Stimulated activated CD4-positive, alpha-beta T cell treated with anti-CD3 and anti-CD28 coated beads, TNF-alpha, amount 100 ng/mL, for 4 hours (primary cell): ENCODE measurements at places on chromosomes 3 and 15.
A peak's percentile ranks its signal among the peaks of the same experiment; 100 is the strongest.

DNA sequence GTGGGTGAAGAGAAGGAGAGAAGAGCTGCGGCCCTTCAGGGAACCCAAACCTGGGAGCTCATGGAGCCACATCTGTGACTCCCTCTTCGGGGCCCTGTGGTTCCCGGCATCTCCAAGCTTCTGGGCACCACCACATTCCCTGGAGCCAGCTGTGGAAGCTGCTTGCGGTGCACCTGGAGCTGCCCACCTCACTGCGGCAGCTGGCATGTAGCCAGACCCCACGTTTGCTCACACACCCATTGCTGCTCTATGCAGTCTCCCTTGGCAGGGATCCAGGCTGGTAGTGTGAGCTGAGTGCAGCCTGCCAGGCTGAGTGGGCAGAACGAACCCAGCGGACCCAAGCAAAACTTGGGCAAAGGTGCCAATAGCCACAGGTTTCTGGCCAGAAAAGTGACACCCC is 16.8 kb upstream of the PLA2G4E start:
- DNase-seq, result no peak

- no peak for DNase-seq
Measured at GRCh38 chr3:10845839-10846656, 30.0 kb downstream of the SLC6A11 start.

DNA sequence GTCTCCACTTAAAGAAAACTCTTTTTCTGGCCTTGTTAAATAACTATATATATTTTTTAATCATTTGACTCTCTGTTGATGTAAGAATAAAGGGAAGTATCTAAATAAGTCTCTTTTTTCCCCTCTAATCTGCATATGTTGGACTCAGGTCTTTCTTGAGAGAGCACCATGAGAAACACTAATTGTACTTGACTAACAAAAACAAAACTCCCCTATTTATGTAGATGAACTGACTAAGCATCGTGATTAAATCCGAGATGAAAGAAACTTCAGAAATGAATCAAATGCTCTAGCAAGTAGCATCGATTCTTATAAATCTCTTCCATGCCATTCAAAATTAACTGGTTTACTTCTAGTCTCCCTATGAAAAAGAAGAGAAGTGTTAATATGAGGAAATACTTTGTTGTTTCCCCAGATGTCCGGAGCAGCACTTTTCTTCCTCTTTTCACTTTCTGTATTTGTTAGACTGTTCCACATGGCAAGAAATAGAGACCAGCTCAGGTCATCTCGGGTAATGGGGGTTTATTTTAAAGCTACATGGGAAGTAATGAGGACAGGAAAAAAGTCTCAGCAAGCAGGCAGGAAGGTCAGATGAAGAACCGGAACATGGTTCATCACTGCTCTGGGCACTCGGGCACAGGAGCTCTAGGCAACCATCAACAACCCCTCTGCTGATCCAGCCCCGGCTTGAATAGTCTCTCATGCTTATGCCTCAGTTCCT is 288.3 kb downstream of the CNTN6 start:
- no peak for DNase-seq

GRCh38 chr3:47512416-47513124 is 942 bp downstream of the ELP6 start:
- peak; percentile 13 for DNase-seq

DNA sequence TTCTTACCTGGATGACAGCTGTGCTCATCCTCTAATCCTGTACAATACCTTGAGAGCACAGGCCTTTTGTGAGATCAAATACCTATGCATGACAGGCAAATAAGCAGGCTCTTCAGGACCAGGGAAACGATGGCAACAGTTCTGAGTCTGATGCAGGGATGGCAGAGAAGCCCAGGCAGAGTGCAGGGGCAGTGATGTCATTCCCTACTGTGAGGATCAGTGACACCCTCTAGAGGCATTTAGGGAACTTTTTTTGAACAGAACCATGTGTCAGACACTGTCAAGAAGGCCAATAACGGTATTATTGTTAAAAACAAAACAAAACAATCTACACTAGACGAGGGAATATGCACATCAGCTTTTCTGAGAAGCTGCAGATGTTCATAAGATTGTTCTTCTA is 314.8 kb upstream of the CTDSPL start:
- no peak for DNase-seq

DNA sequence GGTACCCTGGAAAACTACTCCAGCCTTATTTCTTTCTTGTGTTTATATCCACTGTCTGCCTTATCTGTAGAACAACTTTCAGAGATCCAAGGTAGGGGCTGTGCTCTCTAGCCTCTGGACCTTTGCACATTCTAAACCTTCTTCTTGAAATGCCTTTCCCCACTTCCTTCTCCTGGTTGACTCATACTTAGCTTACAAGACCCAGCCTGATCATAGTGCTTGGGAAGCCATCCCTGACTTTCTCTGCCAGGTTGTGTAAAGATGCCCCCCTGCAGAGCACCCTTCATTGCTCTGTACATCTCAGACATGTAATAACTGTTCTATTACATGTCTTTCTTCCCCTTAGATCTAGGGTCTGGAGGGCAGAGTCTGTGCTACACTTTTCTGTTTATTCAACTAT is 50.1 kb downstream of the PPM1L start:
- no peak for DNase-seq

- no peak for DNase-seq
Measured at GRCh38 chr3:9750556-9751411, 1.0 kb downstream of the OGG1 start.
